Lower lobe of right lung (tissue), 2 donors: ENCODE measurements at places on chromosomes 6 and 20. TPM values are rescaled to one million over a fixed set of nuclear protein-coding genes. Genes with fewer than 3 reads are reported as not detected.

DNA sequence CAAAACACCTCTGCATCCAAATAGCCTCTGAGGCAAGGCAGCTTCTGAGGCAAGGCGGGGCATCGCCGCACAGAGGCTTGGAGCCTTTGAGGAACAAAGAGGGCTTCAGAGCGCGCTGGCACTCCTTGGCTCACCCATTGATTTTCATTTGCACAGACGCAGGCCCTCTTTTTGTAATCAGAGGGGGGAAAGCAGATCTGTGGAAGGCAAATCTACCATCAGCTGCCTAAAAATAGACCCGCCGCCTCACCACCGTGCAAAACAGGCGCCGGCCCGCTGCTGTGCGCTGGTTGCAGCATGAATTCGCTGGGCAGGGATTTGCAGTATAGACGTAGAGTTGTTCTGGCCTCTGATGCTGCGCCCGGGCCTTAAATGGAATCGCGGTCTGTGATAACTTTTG is 69.9 kb upstream of the STMND1 start:
- no peaks in the 10 kb centered on the region for H3K36me3 ChIP-seq
- no peaks in the 10 kb centered on the region for H3K4me1 ChIP-seq
- no peak for DNase-seq
- H3K27me3 ChIP-seq, result no peaks in the 10 kb centered on the region
- H3K27ac ChIP-seq, result no peak overlapping the region
- no peak overlapping the region for H3K4me3 ChIP-seq

DNA sequence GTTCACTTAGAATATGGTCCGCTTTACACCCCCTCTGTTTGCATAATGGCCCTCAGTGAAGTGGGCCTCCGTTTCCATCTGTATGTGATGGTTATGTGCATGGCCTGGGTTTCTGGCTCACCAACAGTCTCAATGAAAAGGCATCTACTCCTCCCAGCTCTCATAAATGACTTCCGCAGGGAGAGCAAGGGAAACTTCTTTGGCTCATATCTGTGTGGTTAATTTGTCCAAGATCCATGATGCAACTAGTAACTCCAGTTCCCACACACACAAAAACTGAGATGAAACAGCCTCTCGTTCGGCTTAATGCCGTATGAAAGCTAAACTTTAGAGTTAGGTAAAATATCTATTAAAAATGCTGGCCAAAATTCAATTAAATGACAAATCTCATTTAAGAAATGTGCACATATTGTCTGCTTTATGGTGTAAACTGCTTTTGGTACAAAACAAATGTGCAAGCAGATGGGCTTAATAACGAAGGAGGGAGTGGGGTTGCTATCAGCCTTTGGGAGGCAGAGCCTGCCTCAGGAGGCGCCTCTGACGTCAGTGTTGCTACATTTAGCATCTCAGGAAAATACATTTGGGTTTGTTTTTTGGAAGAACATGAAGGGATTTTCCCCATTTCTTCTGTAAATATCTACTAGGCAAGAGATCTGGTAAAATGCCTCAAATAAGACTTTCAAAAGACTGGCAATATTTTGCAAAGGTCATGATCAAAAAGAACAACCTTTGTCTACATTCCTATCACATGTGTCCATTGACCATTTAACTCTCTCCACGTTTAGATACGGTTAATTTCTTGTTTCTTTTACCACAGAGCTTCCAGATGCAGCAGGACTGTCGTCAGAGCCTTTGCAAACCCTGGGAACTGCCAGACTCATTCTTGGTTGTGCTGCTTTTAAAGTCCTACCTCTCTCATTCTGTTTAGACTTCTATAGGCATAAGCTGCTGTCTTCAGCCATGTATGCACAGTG is 96.8 kb downstream of the ARMC2 start:
- DNase-seq, result no peak
- H3K4me1 ChIP-seq, result peaks cover 71% of the 10 kb centered on the region
- peak overlapping the region; percentile 70 for H3K27ac ChIP-seq

DNA sequence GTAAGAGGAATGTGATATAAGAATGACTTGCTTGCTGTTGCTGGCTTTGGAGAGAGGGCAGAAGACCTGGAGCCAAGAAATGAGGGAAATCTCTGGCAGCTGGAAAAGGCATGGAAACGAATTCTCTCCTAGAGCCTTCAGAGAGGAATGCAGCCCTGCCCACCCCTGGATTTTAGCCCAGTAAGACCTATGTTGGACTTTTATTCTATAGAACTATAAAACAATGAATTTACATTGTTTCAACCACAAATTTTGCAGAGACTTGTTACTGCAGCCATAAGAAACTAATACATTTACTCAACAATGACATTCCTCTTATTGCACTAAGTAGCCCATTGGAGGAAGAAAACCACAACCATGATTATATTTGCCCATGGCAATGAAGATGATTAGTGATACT is 39.5 kb upstream of the PREP start:
- no peaks in the 10 kb centered on the region for H3K36me3 ChIP-seq
- no peak for DNase-seq
- no peaks in the 10 kb centered on the region for H3K27me3 ChIP-seq
- H3K4me3 ChIP-seq, result no peak overlapping the region

DNA sequence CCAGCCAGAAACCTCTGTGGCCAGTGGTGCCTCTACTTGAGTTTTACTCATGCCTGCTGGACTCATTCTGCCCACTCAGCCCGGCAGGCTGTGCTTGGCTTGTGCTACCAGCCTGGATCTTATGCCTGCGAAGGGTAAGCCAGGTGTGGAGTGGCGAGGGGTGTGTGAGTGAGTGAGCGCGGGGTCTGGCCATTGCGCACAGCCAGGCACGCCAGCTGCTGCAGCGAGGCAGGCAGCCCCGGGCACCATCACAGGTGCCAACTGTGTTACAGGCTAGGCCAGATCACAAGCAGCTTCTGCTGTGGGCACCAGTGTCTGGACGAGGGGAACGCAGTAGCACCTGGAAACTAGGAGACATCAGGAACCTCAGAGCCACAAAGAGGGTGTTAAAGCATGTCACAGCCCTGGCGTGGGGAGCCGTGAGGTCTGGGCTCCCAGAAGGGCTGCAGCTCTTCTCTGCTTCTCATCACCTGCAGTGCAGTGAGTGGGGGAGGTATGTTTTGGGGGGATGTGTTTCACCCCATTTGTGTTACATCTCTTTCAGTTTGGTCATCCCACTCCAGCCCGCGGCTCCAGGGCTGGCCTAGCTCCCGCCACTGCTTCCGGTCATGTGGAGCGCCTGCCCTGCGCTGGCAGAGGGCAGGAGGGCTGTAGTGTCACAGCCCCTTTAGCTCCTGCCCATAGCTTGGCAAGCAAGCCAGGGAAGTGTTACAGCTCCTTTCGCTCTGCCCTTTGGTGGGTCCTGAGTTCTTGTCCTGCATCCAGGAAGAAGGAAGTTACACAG is 379.7 kb upstream of the IMPG1 start:
- H3K4me1 ChIP-seq, result no peaks in the 10 kb centered on the region
- no peak for DNase-seq

- no peaks in the 10 kb centered on the region for H3K4me1 ChIP-seq
- H3K27me3 ChIP-seq, result no peaks in the 10 kb centered on the region
- no peak overlapping the region for H3K4me3 ChIP-seq
- H3K36me3 ChIP-seq, result no peaks in the 10 kb centered on the region
These were observed 947.3 kb downstream of the KIF16B start for GRCh38 chr20:15625981-15626380.

- no peak overlapping the region for H3K4me3 ChIP-seq
- H3K4me1 ChIP-seq, result no peaks in the 10 kb centered on the region
- H3K27ac ChIP-seq, result no peak overlapping the region
- H3K36me3 ChIP-seq, result no peaks in the 10 kb centered on the region
- no peaks in the 10 kb centered on the region for H3K27me3 ChIP-seq
These were observed 106.2 kb upstream of the NRSN1 start for GRCh38 chr6:24019830-24020229.

DNA sequence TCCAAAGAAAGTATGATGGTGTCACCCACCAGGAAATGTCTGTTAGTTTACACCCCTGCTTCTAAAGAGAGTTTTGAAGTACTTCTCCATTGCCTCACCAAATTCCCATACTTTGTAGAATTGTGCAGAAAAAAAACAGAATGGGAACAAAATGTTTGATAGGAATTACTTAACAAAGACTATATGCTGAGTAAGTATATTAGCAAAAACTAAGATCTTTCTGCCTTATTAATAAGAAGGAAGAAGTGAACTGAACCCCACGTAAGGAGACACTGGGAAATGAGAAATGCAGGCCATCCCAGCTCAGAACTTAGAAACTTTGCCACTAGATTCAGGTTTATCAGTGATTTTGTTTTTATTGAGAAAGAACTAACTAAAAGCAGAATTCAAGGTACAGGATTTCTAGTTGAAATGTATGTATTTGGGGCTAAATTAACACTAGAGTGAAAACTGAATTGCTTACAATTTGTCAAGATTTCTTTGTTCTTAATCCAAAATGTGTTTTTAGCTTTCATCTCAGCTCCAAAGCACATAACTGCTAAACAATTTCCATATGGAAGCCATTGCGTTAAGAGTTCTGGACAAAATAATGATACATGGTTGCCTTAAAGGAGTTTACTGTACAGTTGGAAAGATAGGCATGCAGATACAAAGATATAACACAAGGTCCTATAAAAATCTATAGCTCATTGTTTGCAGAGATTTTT is 102.7 kb upstream of the BMP5 start:
- no peaks in the 10 kb centered on the region for H3K36me3 ChIP-seq
- H3K27me3 ChIP-seq, result no peaks in the 10 kb centered on the region
- H3K4me3 ChIP-seq, result no peak overlapping the region
- H3K27ac ChIP-seq, result no peak overlapping the region
- DNase-seq, result no peak

- H3K4me3 ChIP-seq, result no peak overlapping the region
- no peaks in the 10 kb centered on the region for H3K36me3 ChIP-seq
- DNase-seq, result no peak
- peaks cover 5% of the 10 kb centered on the region for H3K4me1 ChIP-seq
- no peak overlapping the region for H3K27ac ChIP-seq
These were observed 44.2 kb upstream of the SCRT2 start for GRCh38 chr20:719816-720215.

- no peak for DNase-seq
- no peaks in the 10 kb centered on the region for H3K4me1 ChIP-seq
- no peak overlapping the region for H3K4me3 ChIP-seq
These were observed 52.1 kb downstream of the IRF4 start for GRCh38 chr6:443621-444159.

- H3K27me3 ChIP-seq, result peaks cover 46% of the 10 kb centered on the region
- no peak overlapping the region for H3K27ac ChIP-seq
- no peaks in the 10 kb centered on the region for H3K36me3 ChIP-seq
- H3K4me1 ChIP-seq, result no peaks in the 10 kb centered on the region
- no peak for DNase-seq
These were observed 16.0 kb upstream of the NKX2-2 start for GRCh38 chr20:21529863-21530262.

DNA sequence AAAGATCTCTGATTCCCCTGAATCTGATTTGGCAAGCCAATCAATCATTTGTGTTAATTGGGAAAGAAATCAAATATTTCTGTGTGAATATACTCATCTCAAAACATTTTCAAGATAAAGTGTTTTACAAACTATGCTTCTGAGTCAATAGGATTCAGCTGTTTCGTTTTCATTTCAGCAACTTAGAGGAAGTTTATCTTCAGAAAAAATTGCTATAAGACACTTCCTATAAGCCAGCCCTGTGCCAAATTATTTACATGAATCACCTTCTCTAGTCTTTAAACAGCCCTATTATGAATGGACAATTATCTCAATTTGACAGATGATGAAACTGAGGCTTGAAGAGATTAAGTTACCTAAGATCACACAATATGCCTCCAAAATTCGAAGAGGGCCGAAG is 10.9 kb downstream of the DEFB129 start:
- peaks cover 12% of the 10 kb centered on the region for H3K4me1 ChIP-seq
- no peaks in the 10 kb centered on the region for H3K36me3 ChIP-seq
- peak overlapping the region; percentile 54 for H3K27ac ChIP-seq
- H3K27me3 ChIP-seq, result no peaks in the 10 kb centered on the region
- DNase-seq, result no peak

DNA sequence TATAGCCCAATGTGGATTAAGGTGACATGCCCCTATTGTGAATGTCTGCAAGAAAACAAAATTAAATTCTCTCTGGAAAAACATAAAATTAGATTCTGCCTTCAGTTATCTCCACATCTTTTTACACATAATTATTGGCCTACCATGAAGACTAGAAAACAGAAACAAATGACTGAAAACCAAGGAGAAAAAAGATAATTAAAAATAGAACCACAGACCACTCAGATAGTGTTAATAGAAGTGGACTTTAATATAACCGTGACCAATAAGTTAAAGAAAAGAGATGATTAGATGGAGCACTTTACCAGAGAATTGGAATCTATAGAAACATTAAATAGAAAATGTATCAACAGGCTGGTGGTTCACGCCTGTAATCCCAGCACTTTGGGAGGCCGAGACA is 445.7 kb downstream of the EPM2A start:
- H3K4me3 ChIP-seq, result no peak overlapping the region
- no peaks in the 10 kb centered on the region for H3K36me3 ChIP-seq
- no peaks in the 10 kb centered on the region for H3K4me1 ChIP-seq
- no peak overlapping the region for H3K27ac ChIP-seq
- no peaks in the 10 kb centered on the region for H3K27me3 ChIP-seq

DNA sequence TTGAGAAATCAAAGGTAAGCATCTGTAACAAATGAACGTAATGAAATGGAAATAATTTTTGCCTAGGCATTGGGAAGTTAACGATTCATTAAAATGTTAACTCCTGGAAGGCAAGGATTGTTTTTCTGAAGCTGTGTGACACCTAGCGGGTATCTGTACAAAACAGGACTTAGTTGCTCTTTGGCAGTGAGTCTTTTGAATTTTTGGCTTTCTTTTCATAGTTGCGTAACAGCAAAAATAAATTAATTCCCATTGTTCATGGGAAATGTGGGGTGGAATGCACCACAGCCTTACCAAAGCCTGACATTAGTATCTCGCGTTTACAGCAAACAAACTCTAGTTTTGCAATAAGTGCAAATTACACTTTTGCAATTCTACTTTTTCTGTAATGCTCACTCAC is 92.7 kb upstream of the DTNBP1 start:
- H3K4me1 ChIP-seq, result no peaks in the 10 kb centered on the region
- H3K36me3 ChIP-seq, result no peaks in the 10 kb centered on the region
- no peak overlapping the region for H3K4me3 ChIP-seq

- H3K27me3 ChIP-seq, result peaks cover 3% of the 10 kb centered on the region
- no peaks in the 10 kb centered on the region for H3K36me3 ChIP-seq
- no peaks in the 10 kb centered on the region for H3K4me1 ChIP-seq
- DNase-seq, result no peak
These were observed 150.2 kb downstream of the LRFN2 start for GRCh38 chr6:40436685-40437604.

The FAM8A1 gene
- 29.8 TPM for total RNA-seq

The OOEP gene
- total RNA-seq, result not detected

The PDYN gene
- total RNA-seq, result not detected

The SYCP2L gene
- total RNA-seq, result 1.0 TPM

The FNDC11 gene
- total RNA-seq, result 1.3 TPM

The MEI4 gene
- total RNA-seq, result not detected

The DLK2 gene
- 0.53 TPM for total RNA-seq

The LTA gene
- total RNA-seq, result not detected

The SLC26A8 gene
- 1.2 TPM for total RNA-seq

The NHSL1 gene
- 63.7 TPM for total RNA-seq

The CGA gene
- not detected for total RNA-seq

The PCK1 gene
- not detected for total RNA-seq
